OCI-LY7 (cell line): ENCODE measurements at places on chromosomes 12 and 14.
A peak's percentile ranks its signal among the peaks of the same experiment; 100 is the strongest.

DNA sequence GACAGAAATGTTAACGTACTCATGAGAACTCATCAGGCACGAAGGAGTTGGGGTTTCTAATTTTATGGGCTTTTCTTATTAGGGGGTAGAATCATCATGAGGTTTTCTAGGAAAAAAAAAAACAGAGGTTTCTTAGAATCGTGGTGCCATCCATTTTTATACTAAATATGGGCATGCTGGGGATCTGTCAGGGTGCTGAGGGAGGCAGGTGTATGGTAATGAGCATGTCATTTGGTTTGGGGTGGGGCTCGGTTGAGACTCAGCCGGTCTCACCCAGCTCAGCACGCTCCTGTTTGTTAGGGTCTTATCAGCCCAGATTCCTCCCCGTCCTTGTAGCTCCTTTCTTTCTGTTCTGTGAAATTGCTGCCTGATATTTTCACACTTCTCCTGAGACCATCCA, 98.2 kb downstream of the DICER1 start:
- no peak for DNase-seq

DNA sequence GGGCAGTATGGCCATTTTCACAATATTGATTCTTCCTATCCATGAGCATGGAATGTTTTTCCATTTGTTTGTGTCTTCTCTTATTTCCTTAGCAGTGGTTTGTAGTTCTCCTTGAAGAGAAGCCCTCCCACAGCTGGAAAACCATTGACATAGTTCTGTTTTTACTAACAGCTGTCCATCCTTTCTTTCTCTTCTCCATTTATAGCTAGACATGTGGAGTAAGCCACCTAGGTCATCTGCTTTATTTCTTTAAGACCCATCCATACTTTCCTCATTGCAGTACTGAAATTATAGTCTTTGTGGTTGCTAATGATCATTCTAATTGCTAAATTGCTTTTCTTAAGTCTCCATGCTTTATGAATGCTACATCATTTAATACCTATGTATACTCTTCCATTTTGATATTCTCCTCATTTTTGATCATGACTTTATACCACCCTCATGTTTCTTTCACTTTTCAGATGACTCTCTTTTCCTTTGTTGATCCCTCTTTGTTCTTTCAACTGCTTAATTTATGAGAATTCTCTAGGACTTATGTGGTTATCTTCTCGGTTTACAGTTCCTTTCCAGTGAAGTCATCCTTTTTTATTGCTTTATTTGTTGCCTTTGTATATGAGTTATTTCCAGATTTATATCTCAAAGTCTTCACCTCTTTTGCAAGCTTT, 114.2 kb downstream of the PCNX1 start:
- no peak for DNase-seq

DNA sequence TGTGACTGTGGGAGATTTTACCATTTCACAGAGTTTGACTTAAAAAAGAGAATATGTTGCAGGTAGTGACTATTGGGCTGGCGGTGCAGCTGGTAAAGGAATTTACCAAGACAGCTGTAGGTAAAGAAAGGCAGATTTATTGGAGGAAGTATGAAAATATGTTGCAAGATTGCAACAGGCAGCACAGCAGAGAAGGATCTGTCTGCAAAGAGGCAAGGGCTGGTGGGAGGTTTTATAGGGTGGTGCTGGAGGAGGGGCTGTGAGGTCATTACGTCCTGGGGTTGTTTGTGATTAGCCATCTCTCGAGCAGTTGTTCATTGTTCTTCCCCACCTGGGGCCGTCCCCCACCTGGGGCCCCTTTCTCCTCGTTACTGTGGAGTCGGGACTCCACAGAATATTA, 62.1 kb downstream of the ACACB start:
- DNase-seq = no peak

DNA sequence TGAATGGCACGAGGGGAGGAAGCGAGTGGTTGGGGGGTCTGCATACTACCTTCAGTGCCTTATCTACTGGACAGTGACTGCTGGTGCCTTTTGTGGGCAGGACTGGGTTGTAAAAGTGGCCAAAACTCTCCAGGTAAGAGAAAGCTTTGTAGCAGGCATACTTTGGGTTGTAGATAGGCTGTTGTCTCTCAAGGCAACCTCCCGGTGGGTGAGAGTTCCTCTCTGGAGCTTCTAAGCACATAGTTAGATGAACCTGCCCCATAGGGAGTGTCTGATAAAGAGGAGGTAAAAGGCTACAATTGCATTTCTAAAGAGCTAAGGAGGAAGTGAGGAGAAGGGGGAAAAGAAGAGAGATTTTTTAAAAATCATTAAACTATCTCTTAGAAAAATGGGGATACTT, 4.2 kb upstream of the DAD1 start:
- no peak for DNase-seq

DNA sequence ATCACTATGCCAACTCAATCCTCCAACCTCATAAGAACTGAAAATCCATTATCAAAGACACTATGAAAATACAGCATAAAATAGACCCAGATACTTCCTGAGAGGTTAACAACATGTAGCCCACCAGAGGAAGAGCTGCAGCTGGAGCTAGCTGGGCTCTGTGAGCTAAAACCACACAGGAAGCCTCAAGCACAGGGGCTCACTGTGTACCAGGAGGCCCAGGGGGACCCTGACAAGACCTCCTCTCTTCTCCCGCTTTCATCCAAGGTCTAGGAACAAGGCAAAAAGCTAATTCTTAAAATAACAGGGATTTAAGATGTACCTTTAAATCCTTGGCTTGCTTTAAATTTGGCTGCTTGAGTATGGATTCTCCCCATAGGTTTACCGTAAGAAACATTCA, 53.6 kb downstream of the EIF2S3B start:
- peak; percentile 89 for DNase-seq

DNA sequence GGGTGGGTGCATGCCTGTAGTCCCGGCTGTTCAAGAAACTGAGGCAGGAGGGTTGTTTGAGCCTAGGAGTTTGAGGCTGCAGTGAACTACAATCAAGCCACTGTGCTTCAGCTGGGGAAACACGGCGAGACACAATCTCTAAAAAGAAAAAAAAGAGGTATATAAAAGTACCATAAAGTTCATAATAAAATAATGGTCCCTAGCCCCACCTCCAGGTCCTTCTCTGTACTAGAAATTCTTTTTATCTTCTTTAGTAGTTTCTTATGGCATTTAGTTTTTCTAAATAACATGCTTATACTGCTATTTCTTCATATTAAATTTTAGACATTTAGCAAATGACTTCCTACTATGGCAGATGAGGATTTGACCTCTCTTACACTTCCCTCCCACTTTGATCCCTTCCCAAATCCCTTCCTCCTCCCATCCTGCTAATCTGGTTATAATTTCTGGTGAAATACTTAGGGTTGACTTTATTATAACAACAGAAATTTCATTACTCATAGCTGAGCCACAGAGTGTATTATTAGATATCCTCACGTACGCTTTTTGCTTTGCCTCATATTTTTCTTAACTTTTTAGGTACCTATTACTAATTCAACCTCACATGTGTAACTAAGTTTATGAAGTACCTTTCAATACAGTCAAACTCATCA, 94.7 kb downstream of the SLC41A2 start:
- no peak for DNase-seq

GRCh38 chr12:132530447-132530846, 40.5 kb downstream of the FBRSL1 start:
- no peak for DNase-seq

DNA sequence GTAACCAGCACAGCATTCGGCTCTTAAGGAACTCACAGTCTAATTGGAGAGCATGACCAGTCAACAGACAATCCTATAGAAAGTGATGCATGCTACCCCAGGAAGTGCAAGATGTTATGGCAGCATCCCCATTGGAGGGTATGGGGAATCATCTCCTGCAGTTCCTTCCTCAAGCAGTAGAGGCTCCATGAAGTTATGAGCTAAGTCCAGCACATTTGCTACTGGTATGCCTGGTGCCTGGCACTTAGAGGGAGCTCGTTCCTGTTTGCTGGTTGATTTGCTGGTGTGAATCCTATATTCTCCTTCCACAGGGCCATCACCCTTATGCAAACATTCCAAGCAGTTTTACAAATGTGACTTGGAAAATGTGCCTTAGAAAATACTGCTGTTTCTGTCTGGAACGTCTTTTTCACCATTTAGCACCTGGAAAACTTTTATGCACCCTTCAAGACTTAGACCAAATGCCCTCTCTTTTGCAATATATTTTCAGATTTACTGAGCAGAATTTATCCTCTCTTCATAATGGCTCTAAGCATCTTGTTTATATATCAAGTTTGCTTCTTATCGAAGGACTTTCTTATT, 136.1 kb upstream of the WSCD2 start:
- peak; percentile 40 for DNase-seq

- no peak for DNase-seq
These were observed 53.9 kb downstream of the WNK1 start for GRCh38 chr12:806200-806791.

DNA sequence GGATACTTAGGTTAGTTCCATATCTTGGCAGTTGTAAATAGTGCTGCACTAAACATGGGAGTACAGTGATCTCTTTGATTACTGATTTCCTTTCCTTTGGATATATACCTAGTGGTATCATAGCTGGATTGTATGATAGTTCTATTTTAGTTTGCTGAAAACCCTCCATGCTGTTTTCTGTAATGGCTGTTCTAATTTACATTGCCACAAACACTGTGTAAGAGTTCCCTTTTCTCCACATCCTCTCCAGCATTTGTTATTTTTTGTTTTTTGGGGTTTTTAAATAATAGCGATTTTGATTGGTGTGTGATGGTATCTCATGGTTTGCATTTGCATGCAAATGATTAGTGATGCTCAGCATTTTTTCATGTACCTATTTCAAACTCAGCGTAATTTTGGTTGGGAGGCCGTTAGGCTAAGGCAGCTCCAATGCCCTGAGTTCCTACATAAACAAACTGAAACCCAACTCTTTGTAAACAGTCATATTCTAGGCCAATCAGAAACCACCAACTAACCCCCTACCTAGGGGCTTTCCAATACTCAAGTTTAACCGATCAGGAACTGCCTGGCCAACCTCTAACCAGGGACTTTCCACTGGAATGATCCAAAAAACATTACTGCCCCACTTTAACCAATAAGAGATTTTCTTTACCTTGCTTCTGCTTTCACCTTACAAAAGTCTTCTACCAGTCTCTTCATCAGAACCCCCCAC, 171.6 kb downstream of the FBXL14 start:
- DNase-seq = no peak

DNA sequence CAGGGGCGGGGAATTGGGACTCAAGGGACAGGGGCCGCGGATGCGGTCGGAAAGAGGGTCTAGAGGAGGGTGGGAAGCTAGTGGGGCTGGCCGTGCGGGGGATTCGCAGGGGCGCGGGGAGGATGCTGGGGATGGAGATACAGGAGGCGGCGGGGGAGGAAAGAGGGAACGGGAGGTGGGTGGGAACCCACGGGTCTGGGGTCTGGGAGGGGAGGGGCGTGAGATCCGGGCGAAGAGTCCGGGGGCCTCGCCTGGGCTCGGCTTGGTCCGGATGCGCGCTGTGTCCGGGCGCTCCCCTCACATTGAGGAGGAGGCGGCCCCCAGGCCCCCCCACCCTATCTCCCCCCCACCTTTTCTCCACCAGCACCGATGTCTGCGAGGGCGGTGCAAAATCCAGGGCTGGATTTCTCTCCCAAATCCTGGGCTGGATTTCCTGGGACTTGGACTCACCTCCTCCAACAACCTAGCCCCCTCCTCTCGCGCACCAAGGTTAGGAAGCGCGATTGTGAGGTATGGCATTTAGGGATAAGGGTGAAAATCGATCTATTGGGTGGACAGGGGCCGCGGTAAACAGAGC, at the start of gene AGAP2:
TSS of gene AGAP2 (minus strand) at position 82 of the 577 bp plus-strand sequence. CDS start 496 bp downstream, outside the sequence.
- no peak for DNase-seq

- no peak for DNase-seq
These were observed 13.6 kb downstream of the MED13L start for GRCh38 chr12:116263844-116264243.

DNA sequence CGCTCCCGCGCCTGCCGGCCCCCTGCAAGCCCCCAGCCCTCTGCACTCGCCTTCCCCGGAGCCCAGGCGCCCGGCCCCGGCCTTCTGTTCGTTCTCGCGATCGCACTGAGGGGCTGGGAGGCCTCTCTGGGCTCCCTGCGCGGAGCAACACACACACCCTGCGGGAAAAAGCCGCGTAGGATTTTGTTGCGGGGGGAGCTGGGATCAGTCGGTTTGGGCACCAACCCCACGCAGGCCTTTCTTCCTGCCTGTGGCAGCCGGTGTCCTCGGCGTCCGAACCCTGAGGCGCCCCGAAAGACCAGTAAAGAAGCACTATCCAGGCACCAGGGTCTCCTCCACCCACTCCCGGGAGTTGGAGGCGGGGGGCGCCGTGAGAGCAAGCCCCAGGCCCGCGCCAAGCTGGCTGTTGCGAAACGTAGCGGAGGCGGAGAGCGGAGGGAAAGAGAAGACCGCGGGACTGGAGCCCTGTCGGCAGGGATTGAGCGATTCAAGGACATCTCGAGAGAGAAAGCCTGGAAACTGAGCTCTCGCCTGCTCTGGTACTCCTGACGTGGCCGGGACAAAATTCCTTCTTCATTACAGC, 1.9 kb upstream of the HOXC5 start:
- no peak for DNase-seq

DNA sequence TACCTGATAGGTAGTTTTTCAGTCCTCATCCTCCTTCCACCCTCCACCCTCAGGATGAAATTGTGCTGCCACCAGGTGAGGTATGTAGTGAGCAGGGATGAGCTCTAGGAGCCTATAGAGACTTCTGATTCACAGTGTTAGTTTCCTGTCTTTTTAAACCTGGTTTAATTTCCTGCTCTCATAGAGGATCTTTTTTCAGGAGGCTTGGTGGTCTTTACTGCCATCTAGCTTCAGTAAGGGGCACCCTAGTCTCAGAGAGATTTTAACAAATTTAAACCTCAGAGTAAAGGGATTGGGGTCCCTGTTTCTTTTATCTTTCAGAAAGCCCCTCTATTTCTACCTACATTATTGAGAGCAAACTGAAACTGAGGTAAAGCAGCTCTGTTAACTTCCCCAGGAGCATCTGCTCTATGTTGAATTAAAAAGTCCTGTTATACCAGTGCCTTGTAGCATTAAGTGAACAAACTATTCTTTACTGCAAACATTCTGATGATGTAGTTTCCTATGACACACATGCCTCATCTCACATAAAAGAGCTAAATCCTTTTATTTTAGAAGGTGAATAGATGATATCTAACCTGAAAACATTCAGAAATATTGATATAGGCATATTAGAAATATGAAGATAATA, 172.2 kb upstream of the DDHD1 start:
- peak; percentile 27 for DNase-seq

DNA sequence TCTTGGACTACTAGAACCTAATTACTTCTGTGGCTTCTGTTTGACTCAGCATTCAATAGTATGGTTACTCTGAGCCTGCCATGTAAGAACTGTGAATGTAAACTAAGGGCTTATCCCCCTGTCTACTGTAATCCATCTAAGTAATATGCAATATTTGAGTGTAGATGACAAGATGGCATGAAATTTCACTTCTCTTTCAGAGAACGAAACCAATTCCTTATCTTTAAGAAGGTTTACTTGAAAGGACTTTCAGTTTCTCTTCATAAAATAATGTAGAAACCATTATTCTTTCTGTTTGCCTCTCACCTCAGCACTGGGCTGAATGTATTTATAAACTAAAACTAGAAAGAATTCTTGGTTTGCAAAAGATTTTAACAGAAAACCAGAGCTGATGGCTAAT, 60.4 kb upstream of the ARID2 start:
- no peak for DNase-seq
